Tongue (tissue), 3 donors: ENCODE measurements at places on chromosomes 5 and 9.

GRCh38 chr9:131204285-131204684 lies 72.0 kb downstream of the FAM78A start:
- DNase-seq: no peak

GRCh38 chr5:93705896-93706295 lies 35.5 kb downstream of the POU5F2 start:
- no peak for DNase-seq

DNA sequence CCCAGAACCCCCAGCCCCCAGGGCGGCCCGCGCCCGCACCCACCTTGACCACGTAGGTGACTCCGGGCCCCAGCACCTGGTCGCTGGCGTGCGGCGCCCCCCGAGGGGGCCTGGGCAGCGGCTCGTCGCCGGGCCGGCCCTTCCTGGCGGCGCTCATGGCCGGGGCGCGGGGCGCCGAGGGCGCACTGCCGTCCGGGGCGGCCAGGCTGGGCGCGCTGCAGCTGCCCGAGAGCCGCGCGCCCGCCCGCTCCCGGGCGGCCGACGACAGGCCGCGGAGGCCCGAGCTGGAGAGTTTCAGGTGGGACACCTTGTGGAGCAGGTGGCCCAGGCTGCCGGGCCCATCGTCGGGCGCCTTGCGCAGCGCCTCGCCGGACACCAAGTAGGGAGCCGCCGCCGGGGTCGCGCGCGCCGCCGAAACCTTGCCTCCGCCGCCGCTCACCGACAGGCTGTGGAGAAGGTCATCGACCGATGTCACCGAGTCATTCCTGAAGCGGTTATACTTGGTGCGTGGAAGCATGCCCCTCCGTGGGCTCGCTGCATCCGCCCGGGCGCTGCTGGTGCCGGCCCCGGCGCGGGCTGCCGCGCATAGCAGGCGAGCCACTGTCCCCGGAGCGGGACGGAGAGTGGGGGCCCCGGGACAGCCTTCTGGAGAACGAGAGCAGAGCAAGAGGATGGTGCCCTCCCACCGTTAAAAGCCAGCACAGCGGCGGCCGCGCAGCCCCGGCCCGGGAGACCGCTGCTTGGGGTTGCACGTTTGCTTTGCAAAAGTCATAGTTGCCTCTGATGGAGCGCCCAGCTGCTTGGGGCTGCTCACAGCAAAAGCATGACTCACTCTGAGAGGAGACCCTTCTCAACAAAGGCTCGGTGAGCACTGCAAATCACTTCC lies at the start of gene SHC3:
TSS of gene SHC3 (minus strand) at position 875 of the 886 bp plus-strand sequence. CDS start at position 517, 358 bp downstream.
- DNase-seq: no peak

GRCh38 chr9:13590996-13591395 lies 311.5 kb upstream of the MPDZ start:
- no peak for DNase-seq

GRCh38 chr5:108727651-108728565 lies 19.8 kb upstream of the FER start:
- DNase-seq: peak; percentile 96

- peak; percentile 86 for DNase-seq
Observed at GRCh38 chr9:130243015-130243881, 22.3 kb upstream of the HMCN2 start.

- no peak for DNase-seq
Observed at GRCh38 chr5:130110328-130110727, 206.1 kb downstream of the CHSY3 start.

DNA sequence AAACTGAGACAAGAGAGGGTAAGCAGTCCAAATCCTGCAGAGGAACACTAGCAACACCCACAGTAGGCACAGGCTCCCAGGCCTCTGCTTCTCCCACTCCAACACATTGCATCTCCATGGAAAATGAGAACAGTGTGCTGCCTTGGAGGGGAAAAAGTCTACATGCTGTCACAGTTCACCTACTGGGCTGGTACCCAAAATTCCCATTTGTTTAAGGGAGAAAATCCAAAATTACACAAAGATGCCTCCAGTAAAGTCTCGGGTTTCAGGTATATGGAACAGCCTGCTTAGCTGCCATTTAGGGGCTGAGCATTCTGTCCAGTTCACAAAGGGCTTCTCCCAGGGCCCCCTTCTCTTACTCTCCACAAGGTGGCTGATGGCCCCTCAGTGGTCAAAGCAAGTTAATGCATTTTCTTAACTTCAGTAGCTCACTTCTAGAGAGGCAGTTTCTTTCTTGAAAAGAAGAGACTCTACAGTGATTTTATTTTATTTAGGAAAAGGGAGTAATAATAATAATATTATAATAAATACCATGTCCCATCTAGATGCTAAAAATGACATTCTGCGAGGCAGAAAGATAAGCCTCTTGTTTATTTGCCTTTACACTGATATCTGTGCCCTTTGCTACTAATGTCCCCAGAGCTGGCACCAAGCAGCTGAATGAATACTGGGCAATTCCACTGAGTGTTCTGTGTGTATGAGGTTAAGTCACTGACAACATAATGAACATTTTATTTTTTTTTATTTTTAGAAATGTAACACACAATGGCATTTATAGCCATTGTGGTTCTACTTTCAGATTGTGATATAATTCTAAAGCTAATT lies 89.4 kb downstream of the RGS7BP start:
- peak; percentile 65 for DNase-seq

DNA sequence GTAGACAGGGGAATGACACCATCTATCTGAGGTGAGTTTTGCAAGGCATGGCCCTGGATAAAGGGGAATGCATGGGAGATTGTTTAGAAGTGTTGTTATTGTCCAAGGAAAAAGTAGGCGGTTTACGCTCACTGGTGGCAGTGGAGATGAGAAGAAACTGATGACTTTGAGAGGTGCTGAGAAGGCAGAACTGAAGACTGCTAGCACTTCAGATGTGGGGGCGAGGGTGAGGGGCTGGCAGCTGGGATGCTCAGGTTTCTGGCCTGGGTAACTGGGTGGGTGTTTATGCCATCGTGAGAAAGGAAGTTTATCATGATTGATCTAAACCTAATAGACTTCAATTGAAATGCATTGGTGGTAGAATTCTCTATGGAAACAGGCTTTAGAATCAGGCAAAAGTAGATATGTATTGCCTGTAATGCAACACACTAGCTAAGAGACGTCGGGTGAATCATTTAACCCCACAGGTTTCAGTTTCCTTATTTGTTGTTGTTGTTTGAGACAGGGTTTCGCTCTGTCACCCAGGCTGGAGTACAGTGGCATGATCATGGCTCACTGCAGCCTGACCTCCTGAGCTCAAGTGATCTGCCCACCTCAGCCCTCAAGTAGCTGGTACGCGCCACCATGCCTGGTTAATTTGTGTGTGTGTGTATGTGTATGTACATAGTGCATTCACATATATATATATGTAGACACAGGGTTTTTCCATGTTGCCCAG lies 123.5 kb downstream of the SLC24A2 start:
- no peak for DNase-seq

DNA sequence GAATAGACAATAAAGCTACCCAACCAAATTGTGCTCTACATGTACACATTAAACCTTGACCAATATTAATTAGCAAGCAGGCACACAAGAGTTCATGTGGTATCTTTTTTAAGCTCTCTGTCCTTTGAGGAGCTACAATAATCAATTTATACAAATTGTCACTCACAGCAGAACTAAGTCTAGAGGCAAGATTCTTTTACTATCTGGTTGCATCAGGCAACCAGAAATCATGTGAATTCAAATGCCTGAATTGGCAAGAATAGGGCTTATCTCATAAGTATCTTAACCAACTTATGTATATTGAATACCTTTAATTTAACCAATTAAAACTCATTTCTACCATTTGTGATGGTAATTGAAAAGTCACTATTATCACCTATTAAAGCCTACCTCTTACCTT lies 145.5 kb upstream of the HAPLN1 start:
- DNase-seq: no peak
